ENCODE measurements at places on chromosomes 1 and 21.

- no peak for DNase-seq
These were observed 9.3 kb downstream of the PSMG1 start for GRCh38 chr21:39173716-39174680.

- no peak for DNase-seq
These were observed 17.2 kb downstream of the PKN2 start for GRCh38 chr1:88701275-88701674.

- no peak for DNase-seq
These were observed 9.8 kb downstream of the SSBP3 start for GRCh38 chr1:54396261-54396933.

DNA sequence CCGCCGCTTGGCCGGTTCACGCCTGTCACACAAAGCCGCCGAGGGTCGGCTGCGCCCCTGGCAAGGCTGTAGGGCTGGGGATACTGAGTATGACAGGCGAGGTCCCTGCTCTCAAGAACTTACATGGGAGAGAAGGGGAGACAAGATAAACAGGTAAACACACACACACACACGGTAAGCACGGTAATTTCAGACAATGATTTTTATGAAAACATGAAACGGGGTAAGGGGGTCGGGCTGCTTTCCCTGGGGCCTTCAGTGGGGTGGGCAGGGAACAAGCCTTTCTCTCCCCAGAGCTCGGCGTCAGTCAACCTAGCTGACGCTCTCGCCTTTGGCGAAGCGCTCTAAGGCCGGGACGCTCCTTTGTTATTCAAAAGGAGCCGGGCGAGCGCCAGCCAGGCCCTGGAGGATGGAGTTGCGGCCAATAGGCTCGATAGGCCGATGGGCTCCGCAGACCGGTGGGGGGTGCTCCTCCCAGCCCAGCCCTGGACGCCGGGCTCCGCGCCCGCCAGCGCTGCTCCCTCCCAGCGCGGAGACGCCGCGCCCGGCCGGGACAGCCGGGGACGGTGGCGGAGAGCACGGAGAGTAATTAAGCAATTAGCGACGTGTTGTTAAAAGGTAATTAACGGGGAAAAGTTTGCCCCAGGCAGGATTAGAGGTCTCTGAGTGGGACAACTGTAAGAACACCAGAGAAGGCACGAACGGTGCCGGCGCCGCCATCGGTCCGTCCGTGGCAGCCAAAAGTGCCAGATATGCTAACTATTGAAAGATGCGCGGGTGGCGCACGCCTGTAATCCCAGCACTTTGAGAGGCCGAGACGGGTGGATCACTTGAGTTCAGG is 950 bp upstream of the INKA2 start:
- DNase-seq: no peak

DNA sequence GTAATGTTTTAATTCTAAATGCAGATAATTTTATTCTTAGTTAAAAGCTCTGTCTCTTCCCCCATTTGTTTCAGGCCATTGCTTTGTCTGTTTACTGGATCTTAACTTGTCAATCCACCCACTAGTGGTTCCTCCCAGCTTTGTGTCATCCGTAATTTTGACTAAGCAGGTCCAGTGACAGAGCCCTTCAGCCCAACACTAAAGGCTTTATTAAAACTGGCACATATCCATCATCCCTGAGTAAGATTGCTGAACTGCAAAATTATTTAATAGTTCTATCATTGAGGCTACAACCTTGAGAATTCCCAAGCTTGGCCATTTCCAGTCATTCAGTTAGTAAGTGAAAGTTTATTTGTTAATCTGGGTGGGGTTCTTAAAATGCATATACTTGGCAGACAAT is 96.7 kb downstream of the NGF start:
- DNase-seq: no peak

DNA sequence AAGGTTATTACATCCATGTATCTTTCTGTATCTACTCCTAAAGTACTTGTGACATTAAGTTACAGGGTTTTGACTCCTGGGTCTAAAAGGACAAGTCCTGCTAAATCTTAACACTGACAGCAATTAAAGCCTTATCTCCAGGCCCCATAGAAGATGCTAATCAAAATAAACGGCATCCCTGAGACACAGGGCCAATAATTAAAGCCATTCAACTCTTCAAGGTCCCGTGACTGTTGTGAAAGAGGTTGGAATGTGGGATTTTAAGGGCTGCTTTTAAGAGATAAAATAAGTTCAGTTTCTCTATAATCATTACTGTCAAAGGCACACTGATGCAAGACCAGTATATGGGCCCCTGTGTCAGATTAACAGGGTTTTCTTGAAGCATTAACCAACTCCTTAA is 8.3 kb downstream of the DNAI4 start:
- no peak for DNase-seq

- DNase-seq: no peak
These were observed 98.9 kb downstream of the TNFSF18 start for GRCh38 chr1:172951730-172952365.

DNA sequence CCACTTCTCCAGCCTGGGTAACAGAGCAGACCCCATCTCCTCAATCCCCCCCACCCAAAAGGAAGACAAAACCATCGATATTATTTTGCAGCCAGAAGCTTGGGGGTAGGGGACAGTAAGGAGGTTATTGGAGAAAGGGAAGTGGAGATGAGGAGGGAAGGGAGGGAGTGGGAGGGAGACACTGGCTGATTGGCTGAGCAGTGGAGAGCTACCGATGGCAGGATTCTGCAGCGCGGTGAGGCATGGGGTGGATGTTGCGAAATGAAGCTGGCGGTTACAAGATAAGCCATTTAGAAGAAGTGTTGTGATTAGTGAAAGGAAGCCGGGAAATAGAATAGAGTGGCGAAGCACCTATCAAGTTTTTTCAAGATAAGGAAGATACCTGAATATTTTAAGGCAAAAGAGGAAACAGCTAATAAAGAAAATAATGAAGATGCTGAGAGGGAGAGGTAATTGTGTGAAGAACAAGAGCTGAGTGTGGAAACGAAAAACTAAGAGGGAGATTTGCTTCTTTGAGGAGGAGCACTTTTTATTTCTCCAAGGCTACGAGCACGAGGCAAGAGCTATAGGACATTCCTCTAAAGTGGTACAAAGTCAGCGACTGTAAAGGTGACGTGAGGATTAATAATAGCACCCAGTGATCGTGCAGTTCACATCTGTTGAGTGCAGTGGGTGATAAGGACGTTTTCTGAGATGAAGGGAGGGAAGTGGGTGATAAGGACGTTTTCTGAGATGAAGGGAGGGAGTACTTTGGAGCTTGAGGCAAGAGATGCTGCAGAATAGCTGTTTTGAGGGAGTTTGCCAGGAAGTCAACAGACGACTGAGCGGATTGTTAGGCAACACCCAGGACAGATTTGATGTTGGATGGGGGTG is 103.2 kb upstream of the KIF26B start:
- no peak for DNase-seq

DNA sequence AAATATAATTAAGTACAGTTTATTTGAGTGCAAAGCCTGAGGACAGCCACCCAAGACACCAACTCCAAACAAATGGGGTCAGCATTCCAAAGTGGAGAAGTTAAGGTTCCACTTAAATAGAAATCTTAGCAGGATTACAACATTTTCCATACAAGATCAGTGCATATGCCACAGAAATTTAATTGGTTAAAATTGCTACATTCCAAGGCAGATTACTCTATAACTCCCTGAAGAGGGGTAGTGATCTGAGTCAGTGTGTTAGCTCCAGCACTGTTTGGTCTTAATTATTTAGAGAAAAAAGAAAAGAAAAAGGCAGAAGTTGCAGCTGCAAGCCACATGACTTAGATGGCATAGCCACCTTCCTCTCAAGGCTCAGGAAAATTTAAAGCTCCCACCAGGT is 297.5 kb downstream of the HHIPL2 start:
- DNase-seq: no peak

DNA sequence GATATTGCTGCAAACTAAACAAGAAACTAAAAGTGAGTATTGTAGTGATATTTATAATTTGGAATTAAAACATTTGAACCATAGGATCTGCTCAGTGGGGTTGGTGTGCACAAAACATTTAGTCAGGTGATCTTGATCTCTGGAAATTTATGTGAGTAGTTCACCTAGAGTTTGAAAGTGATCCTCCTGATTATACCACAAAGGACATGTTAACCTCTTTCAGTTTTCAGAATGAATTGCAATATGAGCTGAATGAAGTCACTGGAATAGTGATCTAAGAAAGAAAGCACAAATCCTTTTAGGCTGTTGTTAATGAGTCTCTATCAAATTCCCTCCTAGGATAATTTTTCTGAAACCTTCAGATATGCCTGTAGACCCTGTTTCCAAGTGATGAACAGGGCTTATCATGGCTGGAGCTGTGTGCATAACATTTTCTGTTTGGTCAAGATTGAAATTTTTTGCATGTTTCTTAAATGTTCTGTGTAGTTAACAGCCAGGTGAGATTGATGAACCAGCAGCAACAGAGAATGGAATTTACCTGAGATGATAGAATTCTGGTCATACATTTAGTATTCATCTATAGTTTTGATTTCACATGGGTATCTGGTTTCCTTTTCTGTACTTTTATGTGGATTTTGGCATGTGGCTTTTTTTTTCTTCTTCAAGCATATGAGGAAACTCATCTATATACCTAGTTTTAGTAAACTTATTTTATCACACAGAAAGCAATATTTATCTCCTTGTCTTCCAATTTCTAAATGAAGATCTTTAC is 25.5 kb downstream of the CDC14A start:
- DNase-seq: no peak

GRCh38 chr1:228317411-228317828 is 89.2 kb downstream of the TRIM11 start:
- no peak for DNase-seq
